D721Med (cell line): ENCODE measurements at places on chromosomes 7 and 10.

- no peak for DNase-seq
These were observed 1205.3 kb downstream of the REEP3 start for GRCh38 chr10:64726466-64726865.

- no peak for DNase-seq
These were observed 190.8 kb downstream of the MLLT10 start for GRCh38 chr10:21724687-21725367.

GRCh38 chr7:129083525-129083924 lies 28.6 kb upstream of the TNPO3 start:
- no peak for DNase-seq

GRCh38 chr7:91671245-91671644 lies 209.3 kb downstream of the MTERF1 start:
- no peak for DNase-seq

DNA sequence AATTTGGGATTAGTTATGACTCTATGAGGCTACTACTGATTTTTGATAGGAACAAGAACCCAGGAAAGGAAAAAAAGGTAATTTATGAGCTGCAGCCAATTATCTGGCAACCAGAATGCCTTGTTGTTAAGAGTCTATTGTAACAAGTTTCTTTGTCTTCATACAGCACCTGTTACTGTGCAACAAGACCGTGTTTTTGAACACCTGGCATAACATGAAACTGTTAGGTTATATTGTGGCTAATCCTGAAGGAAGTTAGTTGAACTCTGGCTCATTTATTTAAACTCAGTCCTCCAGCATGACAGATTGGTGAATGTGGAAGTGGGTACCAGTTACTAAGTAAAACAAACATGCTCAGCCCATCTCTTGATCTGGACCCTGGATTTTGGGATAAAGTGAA lies 33.0 kb downstream of the RALA start:
- DNase-seq, result no peak

GRCh38 chr10:121813211-121813815 lies 114.5 kb downstream of the ATE1 start:
- no peak for DNase-seq

GRCh38 chr7:148483515-148484308 lies 106.9 kb upstream of the C7orf33 start:
- DNase-seq, result no peak

DNA sequence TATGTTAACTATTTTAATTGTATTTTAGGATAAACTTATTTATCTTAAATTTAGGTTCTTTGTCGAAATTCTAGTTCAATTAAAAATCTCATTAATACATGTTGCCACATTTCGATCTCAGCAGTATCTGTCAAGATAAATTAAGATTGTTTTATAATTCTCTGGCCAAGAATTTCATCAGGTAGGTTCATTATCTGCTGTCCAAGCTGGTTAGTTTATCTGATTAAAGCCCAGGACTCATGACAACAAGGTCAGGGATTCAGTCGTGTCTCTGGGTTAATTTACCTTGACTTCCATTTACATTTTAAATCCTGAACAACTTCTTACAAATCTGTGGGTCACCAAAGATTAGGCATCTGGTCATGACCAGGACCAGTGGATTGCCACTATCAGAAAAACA lies 7.6 kb downstream of the STEAP4 start:
- no peak for DNase-seq

DNA sequence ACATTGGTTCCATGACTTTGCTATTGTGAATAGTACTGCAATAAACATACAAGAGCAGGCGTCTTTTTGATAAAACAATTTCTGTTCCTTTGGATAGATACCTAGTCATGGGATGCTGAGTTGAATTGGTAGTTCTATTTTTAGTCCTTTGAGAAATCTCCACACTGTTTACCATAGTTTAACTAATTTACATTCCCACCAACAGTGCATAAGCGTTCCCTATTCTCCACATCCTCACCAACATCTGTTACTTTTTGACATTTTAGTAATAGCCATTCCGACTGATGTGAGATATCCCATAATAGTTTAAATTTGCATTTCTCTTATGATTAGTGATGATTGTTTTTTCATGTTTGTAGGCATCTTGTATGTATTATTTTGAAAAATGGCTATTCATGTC lies 707.0 kb downstream of the SORCS1 start:
- DNase-seq, result no peak

DNA sequence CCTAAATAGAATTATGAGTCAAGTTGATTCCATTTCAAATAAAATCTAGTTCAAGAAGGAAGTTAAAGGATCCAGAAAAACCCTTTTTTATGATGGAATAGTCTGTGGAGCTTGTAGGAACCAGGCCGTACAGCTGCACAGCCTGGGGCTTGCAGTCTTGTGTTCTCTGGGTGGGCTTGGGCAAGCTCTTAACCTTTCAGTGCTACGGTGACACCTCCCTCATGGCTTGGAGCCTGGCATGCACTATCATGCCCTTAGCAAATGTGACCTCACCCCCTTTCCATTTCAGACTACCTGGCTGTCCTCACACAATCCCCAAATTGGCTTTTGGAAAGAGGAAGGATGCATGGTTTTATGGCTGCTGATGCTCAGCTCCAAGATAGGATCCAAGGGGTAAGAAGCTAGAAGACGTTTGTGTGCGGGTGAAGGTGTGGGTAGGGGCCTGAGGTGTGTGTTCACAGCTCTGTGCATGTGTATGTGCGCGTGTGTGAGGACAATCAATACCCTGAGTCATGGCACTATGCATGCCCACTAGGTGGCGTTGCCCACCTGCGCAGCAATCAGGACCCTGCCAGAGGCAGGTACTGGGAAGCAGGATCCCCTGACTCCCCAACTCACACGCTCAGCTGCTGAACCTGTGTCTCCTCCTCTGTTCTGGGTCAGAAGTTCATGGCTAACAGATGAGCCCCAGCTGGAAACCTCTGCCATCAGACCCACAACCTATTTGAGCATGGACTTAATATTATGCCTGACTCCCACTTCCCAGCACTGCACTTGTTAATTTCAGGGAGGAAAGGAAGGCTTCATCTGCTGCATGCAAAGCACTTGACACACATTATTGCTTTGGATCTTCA lies 113.4 kb downstream of the PTPN20 start:
- DNase-seq, result peak; percentile 95

DNA sequence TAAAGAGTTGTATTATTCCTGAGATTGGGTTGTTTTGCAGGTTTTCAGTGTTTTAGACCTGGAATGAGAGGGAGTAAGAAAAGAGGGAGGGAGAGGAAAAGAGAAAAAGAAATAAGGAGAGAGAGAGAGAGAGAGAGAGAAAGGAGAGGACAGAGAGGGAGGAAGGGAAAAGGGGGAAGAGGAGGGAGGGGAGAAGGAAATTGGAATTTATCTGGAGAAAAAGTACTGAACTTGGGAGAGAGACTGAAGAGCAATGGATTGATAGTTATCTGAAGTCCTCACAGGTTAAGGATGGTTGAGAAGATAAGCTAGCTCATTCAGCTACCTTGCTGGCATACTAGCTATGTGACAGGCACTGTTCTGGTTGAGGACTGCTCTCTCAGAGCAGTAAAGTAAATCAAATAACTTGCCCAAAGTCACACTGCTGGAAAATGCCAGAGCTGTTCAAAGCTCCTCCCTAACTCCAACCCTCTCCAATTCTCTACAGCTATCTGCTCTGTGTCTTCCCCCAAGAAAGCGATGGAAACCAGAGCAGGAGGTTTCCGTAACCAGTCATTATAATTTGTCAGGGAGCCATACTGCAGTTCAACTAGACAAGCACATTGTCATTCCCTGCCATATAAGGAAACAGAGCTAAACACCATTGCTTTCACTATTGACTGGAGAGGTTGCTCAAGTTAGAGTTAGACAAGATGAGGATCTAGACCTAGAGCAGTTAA lies 10.7 kb downstream of the CALD1 start:
- no peak for DNase-seq

DNA sequence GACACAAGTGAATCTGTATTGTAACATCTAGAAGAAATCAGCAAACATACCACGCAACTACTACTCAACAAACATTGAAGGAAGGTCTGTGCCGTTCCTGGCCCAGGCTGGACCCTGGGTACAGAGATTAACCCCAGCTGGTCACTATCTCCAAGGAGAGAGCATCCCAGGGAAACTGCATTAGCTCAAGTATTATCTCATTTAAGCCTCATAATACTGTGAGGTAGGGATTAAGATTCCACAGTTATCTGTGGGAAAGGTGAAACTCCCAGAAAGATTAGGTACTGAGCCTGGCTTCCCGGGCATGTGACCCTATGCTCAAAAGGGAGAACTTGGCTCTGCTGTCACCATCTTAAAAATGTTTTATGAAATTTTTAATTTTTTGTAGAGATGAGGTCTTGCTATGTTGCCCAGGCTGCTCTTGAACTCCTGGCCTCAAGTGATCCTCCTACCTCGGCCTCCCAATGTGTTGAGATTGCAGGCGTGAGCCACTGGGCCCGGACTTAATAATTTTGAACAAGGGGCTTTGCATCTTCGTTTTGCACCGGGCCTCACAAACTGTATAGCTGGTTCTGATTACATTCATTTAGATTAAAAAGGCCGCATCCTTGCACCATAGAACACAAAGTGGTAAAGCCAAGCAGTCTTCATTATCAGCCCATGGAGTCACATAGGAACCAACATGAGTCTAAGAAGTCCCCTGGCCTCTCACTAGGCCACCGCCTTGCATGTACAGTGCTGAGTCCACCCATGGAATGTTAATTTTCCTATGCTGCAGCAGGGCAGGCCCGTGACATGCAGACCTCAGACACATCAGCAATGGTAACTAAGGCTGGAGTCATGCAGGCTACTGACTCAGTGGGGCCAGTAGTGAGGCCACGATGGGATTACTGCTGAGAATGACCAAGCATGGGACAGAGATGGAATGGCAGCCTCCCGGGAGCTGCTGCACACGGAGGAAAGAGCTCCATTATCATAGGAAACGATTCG lies 5.5 kb upstream of the CTBP2 start:
- DNase-seq, result no peak

GRCh38 chr10:87862679-87863052 lies 667 bp downstream of the KLLN start:
- DNase-seq, result no peak

- no peak for DNase-seq
These were observed 152.8 kb upstream of the LRRN3 start for GRCh38 chr7:110938165-110938564.

GRCh38 chr7:140417456-140418155 lies 13.7 kb downstream of the RAB19 start:
- no peak for DNase-seq

DNA sequence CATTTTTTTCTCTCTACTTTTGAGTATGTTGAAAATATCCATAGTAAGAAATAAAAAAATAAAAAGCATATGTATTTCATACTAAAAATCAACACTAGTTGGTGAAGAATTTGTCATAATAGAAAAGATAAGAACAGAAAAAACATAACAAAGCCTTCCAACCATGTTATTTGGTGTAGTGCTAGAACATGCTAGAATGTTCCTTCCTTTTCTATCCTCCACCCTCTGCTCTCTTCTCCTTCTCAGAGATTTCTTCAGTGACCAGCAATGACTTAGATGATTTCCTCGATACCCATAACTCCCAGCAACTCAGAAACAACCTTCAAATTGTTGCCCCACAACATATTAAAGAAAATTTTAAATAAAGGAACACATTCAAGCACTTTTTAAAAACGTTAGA lies 2.6 kb downstream of the ZC3HAV1 start:
- DNase-seq, result no peak

DNA sequence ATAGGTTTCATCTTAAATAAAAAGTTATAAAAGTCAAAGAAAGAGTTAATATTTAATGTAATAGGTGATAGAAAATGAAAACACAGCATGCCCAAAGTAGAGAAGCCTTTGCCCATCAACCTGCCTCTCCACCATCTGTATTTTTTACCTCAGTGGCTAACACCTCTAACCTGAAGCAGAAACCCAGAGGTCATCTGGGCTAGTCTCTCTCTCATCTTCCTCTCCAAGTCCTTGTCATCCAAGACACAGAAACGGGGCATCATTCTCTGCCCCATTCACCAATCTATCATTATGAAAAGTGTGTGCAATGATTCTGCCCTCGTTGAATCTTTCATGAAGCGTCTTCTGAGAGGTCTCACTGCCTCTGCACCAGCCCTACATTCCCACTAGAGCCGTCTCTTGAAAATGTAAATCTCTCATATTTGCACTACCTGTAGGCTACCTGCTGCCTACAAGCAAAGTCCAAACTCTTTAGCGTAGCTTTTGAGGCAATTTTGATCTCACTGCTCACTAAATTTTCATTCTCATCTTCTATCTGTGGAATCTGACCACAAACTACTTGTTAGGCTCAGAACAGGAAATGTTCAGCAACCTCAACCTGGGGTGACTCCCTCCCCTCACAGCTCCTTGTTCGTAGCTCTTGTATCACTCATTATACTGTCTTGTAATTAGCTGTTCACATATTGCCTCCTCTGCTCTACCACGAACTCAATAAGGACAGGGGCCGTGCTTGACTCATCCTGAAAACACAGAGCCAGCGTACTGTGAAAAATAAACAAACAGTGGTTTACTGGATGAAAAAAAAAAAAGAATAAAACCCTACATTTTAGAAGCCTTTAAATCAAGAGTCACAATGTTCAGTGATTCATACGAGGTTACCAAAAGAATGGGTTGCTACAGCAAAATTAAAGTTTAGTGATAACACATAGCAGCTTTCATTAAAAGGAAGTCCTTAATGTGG lies 83.1 kb downstream of the CTNNA3 start:
- DNase-seq, result no peak

DNA sequence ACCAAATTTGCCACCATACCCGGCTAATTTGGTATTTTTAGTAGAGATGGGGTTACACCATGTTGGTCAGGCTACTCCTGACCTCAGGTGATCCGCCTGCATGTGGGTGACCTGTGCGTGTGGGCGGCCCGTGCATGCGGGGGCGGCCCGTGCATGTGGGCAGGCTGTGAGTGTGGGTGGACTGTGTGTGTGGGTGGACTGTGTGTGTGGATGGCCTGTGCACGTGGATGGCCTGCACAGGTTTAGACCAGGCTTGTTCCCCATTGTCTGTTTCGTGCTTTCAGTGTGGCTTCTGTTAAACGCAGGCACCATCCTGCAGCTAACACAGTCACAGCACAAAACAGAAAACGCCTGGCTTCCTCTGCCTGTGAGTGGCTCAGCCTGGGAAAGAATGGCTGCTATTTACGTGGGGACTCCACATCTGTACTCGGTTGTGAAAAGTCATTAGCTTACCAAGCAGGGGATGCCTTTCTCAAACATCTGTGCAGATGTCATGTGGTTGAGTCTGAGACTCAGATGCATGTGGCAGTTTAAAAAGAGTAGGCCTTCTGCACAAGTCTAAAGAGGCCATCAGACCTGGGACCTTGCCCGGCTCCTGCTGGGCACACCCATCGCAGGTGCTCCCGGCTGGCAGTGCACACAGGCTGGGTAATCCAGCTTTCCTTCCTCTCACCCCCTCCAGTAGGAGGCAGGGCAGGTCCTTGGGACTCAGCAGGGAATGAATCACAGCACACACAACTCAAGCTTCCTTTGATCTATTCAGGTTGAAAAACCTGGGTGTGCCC lies 91.6 kb downstream of the COBL start:
- no peak for DNase-seq

DNA sequence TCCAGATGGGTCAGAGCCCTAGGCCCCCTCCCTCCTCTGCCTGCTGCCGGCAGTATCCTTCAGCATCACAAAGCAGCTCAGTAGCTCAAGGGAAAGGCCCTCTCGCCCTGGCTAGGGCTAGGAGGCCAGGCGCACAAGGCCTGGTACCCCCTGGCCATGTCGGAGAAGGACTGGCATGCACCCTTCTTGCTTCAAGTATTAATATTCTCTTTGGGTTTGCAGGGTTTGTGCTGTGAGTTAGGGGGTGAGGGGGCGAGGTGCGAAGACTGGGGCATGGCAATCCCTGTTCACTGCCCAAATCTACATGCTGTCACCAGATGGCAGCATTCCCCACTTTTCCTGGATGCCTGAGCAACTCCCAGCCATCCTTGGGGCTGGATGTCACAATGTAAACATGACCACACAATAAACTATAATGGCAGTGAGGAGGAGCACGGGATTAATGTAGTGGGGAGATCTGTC lies 105.2 kb downstream of the NEURL1 start:
- peak; percentile 84 for DNase-seq
